ENCODE measurements at places on chromosomes 6 and 20. TPM values are rescaled to one million over a fixed set of nuclear protein-coding genes. Genes with fewer than 3 reads are reported as not detected.

- H3K27ac ChIP-seq = no peak overlapping the region
- no peaks in the 10 kb centered on the region for H3K27me3 ChIP-seq
- no peaks in the 10 kb centered on the region for H3K36me3 ChIP-seq
- H3K4me3 ChIP-seq = no peak overlapping the region
- DNase-seq = no peak
Observed at GRCh38 chr6:127956260-127956888, 55.5 kb upstream of the THEMIS start.

DNA sequence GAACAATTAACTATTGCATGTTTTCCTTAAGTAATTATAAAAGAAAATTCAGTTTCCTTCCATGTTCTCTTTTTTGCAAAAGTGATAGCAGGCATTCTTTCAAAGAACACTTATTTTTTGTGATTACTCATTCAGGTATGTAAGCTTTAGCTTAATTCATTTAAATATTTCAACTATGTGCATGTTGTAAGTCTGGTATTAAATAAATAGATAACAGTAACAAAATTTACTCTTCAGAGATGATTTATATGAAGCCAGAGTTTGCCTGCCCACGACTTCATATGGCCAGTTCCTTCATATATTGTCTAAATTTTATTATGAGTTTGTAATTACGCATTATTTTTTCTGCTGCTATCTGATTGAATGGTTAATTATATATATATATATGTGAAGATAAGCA lies 110.9 kb downstream of the ADGRG6 start:
- peak overlapping the region; percentile 71 for H3K27ac ChIP-seq
- H3K4me3 ChIP-seq = no peak overlapping the region
- H3K27me3 ChIP-seq = no peaks in the 10 kb centered on the region
- H3K36me3 ChIP-seq = peaks cover 53% of the 10 kb centered on the region

- no peaks in the 10 kb centered on the region for H3K36me3 ChIP-seq
- DNase-seq = no peak
- no peaks in the 10 kb centered on the region for H3K4me1 ChIP-seq
- no peaks in the 10 kb centered on the region for H3K27me3 ChIP-seq
- no peak overlapping the region for H3K27ac ChIP-seq
- H3K4me3 ChIP-seq = no peak overlapping the region
Observed at GRCh38 chr20:20529597-20529996, 161.7 kb downstream of the INSM1 start.

DNA sequence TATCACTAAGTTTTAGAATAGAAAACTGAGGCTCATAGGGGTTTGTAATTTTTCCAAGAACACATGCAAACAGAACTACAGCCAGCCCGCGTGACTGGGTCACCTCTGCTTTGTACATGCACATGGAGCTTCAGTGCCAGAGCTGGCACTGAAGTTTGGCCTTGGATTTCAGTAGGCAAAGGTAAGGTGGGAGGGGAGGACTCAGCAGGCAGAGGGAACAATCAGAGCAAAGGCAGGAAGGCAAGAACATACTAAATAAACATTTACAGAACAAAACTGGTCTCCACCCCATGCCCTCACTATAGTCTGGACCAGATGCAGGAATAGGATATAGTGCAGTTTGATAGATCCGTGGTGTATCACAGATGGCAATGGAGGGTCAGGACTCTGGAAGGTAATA lies 13.6 kb upstream of the ABRACL start:
- no peak overlapping the region for H3K4me3 ChIP-seq
- H3K27ac ChIP-seq = no peak overlapping the region
- H3K36me3 ChIP-seq = no peaks in the 10 kb centered on the region
- no peaks in the 10 kb centered on the region for H3K27me3 ChIP-seq
- no peaks in the 10 kb centered on the region for H3K4me1 ChIP-seq

The GMPR gene
- 18.4 TPM for polyA plus RNA-seq
